Suppressor macrophage (primary cell): ENCODE measurements at places on chromosomes 6 and 20.

- peak; percentile 7 for DNase-seq
Measured at GRCh38 chr6:4581468-4582385, 194.5 kb upstream of the CDYL start.

DNA sequence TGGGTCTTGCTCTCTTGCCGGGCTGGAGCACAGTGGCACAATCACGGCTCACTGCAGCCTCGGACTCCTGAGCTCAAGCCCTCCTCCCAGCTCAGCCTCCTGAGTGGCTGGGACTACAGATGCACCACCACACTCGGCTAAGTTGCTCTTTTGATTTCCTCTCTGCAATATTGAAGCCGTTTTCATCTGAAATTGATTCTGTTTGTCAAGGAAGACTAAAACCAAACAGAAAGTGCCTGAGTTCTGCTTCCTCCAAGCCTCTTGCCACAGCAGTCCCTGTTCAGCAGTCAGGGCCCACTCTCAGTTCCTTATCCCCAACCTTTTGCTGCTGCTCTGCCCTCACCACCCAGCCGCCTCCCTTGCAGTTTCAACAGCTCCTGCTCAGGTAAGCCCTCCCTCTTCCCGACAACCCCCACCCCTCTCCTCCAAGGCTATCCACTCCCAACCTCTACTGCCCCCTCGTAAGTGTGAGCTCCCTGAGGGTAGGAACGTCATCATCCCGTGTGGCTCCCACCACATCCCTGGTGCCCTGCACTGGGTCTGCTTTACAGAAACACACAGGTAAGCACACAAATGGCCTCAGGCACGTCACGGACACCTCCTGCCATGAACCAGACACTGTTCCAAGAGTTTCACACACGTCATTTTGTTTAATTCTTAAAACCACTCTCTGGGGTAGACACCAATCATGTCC lies 70.7 kb upstream of the TAB2 start:
- peak; percentile 87 for DNase-seq

DNA sequence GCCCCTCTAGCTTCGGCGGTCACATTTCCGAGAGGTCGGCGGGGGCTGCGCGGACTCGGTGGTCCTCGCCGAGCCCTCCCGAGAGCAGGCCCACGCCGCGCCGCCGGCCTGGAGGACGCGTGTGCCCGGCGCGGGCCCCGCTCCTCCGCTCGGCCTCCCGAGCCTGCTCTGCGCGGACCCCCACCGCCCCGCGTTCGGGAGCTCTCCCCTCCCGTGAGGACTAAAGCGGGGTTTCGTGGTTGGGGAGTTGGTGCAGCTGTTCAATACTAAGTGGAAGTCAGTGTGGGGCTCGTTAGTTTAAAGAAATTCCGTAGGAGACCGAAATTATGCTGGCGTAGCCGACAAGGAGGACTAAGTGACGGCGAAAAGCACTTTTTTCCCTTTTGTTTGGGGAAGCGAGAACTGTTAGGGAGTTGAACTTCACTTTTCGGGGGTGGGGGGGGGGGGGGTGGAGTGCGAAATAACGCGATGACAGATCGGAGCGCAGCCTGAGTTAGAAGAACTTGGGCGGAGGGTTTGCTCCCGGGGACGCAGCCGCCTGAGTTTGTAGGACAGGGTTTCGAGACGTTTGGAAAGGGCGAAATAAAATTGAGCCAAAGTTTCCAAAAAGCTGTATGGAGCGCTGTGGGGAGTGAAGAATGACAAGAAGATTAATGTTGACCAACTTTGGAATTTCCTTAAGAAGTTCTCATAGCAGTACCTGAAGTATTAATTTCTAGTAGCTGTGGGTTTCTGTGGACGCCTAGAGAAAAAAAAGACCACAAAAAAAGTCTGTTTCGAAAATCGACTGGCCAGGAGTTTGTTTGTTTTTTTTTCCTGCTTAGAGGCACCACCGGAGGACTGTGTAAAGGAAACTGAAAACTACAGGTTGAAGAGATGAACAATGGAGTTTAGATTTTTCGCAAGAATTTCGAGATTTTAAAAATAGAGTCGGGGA lies 1.4 kb downstream of the QKI start:
- DNase-seq: peak; percentile 91

GRCh38 chr6:28371706-28372451 lies 22.1 kb downstream of the ZKSCAN3 start:
- no peak for DNase-seq

- DNase-seq: no peak
Measured at GRCh38 chr20:42046371-42047085, 428.4 kb upstream of the CHD6 start.

DNA sequence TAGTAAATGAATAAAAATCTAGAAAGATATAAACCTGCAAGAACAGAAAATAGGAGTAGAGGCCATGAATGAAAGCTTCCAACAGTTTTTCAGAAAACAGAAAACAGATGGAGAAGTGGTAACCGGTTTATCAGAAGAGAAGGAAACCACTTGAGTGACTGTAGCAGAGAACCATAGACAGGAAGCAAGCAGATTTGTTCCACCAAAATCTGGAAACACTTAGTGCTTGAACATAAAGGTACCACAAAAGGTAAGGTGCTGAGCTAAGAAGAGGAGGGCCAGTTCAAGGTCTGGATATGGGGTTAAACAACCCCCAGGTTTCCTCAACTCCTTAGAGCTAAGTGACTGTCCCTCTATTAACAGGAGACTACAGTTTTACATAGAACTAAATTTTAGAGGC lies 9.2 kb upstream of the KIAA0319 start:
- no peak for DNase-seq

GRCh38 chr20:6333110-6333509 lies 210.3 kb upstream of the FERMT1 start:
- DNase-seq: no peak

- peak; percentile 87 for DNase-seq
Measured at GRCh38 chr6:157304899-157305663, 18.2 kb downstream of the TMEM242 start.
